ENCODE measurements at places on chromosomes 2 and 18. TPM values are rescaled to one million over a fixed set of nuclear protein-coding genes. Genes with fewer than 3 reads are reported as not detected.
A peak's percentile ranks its signal among the peaks of the same experiment; 100 is the strongest.

GRCh38 chr2:215434447-215435279 is 1.2 kb downstream of the FN1 start:
- no peak for DNase-seq

CD8B2 gene
- not detected for total RNA-seq

- no peak for DNase-seq
Measured at GRCh38 chr18:55346387-55346786, 241.6 kb downstream of the TCF4 start.

DNA sequence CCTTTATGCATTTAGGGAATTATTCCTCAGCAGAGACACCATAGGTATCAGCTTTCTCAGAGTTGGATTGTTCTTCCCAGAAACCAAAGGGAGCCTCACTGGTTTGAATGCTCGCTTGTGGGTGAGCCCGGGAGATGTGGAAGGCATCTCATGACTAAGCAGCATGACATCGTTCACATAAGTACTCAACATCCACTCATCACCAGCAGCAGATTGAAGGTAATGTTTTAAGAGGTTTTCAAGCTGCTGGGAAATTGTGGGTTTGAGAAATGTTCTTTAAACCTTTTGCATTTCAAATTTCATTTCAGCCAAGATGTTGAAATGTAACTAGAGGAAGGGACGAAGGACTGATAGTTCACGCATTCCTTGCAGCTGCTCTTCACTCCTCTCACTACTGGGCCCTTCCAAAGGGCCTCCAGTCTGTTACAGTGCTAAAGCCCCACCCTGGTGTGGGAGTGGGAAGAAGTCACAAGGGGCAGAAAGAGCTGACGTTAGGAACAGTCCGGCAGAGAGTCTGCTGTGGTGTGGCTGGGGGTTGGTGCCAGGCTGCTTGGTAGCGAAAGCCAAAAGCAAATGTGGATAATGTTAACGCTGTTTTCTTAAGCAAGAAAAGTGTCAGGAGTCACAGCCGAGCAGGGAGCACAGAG is 324.5 kb upstream of the EPHA4 start:
- DNase-seq, result peak; percentile 11

GRCh38 chr2:176106581-176107539 is at the start of gene HOXD11:
Gene HOXD11 (plus strand): TSS chr2:176107280. CDS start chr2:176107356, 76 bp downstream.
- peak; percentile 36 for DNase-seq

KATNAL2 gene
- 5.1 TPM for total RNA-seq

GRCh38 chr18:48352051-48352755 is 57.0 kb downstream of the ZBTB7C start:
- DNase-seq, result no peak
